WTC11 (cell line): ENCODE measurements at places on chromosomes 1 and 21.

DNA sequence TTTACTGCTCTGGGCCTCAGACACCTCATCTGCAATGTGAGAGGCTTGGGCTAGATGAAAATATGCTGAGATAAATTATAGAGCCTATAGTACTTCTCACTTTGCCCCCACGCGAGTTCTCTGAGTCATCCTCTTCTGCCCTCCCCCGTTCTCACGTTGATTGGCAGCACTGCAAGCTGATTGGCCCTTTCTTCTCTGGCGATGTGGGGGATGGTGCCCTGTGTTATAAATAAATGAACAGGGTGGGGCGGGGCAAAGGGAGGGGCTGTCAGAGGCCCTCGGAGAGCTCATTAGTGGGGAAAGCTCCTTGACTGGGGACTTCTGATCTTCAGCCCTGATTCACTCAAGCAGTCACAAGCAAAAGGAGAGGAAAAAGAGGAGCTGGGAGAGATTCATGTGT, 64.3 kb upstream of the ZC3H12A start:
- no peak for DNase-seq

- DNase-seq: no peak
These were observed 22.6 kb downstream of the DMBX1 start for GRCh38 chr1:46512135-46512791.

GRCh38 chr1:94349853-94350252, 68.3 kb upstream of the ABCD3 start:
- DNase-seq: no peak

GRCh38 chr1:12076425-12077005, 13.4 kb downstream of the TNFRSF8 start:
- no peak for DNase-seq

DNA sequence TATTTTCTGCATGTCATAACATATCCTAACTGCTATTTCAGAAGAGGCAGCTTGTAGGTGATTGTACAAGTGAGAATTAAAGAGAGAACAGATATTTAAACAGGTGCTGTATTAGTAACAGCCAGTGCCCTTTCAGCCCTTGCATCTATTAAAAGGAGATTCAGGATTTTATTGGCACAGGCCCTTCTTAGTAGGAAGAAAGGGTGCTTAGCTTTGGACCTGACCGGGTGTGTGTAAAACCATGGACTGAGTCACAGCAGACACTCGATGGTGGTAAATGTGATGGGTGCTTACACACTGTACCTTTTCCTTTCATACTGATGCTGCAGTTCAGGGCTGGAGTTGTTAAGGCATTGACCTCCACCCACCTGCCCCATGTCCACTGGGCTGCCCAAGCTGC, 12.7 kb upstream of the CD101 start:
- no peak for DNase-seq

DNA sequence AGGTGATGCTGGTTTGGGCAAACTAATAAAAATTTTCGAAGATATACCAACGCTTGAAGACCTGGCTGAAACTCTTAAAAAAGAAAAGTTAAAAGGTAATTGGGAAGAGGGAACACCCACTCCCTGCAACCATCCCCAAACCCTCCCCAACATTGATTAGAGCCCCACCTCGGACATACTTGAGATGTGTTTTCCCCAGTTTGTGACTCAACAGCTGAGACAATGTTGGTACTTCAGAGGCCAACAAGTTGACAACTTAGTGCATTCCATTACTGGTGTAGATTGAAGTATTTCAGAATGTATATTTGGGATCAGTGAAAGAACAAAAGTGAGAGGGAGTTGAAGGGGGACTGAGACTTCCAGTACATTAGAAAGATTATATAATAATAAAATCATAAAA, 5.1 kb downstream of the IFI16 start:
- DNase-seq: no peak

- DNase-seq: peak; percentile 99
These were observed 177.3 kb downstream of the CAMTA1 start for GRCh38 chr1:6962478-6962995.

- no peak for DNase-seq
These were observed 8.1 kb downstream of the ARF1 start for GRCh38 chr1:228090613-228091081.

- no peak for DNase-seq
These were observed 16.8 kb downstream of the S100A7A start for GRCh38 chr1:153432874-153433681.

GRCh38 chr1:164651351-164651951, 92.5 kb downstream of the PBX1 start:
- no peak for DNase-seq

- DNase-seq: no peak
These were observed 2.4 kb upstream of the BARHL2 start for GRCh38 chr1:90719330-90720144.

DNA sequence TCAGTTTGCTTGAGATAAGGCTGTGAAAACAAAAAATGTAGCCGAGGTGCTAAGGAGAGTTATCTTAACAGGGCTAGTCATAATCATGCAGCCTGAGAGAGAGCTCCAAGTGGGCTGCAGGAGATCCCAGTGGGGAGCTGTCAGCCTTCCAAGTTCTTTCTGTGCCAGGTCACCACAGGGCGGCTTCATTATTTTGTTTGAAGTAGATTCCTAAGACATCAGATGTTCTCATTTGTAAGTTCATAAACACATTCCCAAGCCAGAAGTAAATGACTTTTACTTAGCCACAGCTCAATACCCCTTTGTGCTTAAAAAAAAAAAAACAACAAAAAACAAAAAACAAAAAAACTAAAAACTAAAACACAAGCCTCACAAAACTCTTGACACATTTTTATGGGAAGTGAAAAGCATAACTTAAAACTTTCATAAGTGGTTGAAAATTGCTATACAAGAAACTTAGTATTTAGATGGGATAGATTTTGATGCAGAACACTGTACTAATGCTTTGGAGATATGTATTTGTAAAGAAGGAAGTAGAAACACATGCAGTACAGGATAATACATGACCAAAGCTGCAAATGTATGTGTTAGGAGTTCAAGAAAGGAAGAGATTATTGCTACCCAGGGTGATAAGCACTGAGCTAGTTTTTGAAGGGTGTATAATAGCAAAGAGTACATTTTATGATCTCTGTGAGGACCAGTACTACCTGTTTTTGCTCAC, 8.6 kb downstream of the CDC14A start:
- DNase-seq: no peak

DNA sequence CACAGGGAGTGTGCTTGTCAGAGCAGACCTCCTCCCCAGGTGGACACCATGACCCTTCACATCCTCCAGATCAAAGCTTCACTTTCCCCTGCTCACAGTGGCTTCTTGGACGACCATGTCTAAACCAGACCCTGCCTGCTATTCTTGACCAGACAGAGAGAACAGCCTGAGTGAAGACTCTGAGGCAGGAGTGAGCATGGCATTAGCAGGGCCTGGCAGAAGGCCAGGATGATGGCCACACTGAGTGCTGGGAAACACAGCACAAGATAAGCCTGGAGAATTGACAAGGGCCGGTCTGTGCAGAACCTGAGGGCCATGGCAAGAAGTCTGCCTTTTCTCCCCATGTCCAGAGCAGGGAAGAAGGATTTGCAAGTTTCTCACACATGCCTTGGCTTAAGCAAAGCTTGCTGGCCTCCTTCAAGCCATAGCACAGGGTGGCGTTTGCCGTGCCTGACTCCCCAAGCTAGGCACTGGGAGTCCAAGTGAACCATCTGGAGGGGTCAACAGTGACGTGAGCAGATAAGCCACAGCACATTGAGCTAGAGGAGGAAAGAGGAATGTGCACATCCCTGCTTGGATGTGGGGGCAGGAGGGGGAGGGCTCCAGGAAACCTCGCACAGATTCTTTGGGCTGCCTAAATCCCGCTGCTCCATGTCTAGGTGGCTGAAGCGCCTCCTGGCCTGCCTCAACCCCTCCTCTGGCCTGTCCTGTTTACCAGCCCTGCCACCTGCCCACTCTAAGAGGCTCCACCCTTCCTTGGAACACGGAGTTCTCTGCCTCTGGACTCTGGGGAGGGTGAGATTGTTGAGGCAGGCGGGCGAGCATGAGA, 87.1 kb downstream of the CD58 start:
- no peak for DNase-seq
